ENCODE measurements at places on chromosomes 1 and 21.

DNA sequence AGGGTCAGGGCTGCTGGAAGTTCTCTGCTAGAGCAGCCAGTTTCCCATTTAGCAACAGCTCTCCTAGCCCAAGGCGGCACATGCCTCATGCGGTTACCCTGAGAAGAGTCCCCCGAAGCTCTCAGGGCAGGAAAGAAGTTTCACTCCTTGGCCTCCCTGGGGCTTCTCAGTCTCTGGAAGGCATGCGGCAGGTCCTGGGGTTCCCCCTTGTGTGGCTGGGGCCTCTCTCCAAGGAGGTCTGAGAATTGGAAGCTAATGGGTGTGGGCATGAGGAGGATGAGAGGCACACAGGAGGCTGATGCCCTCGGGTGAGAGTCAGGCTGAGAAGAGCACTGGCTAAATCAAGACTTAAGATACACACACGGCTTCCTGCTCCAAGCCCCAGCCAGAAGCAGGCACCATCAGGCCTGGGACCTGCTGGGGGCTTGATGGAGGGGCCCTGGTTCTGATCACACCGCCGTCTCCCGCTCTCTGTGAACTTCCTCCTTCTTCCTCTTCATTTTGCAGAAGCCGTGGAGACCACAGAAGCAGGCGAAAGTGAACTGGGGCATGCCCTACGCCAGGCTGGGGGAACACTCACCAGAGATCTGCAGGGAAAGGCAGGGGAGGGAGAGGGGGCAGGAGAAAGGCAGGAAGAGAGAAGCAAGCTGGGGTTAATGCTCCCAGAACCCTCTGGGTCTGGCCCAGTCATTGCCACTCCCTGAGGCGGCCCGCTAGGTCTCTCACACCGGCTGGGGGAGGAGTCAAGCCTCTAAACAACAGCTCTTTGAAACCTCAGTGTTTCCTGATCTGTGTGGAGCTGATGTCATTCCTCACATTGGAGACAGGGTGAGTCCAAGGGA, 15.1 kb downstream of the BLACAT1 start:
- peak; percentile 33 for DNase-seq

DNA sequence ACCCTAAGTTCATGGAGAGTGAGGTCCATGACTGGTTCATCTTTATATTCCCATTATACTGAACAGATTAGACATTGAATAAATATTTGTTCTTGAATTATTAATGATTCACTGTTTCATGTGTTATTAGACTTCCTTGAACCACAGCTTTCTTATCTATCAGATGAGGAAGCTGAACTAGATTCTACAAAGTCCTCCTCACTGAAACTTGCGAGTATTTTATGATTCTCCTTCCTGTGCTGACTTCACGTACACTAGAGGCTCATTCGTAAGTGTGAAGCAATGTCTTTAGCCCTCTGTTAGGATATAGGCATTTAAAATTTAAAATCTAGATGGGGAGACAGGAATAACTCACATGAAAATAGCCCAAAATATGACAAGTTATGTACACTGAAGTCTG, 95.6 kb upstream of the IRF2BP2 start:
- no peak for DNase-seq

GRCh38 chr21:35010447-35010846, 38.7 kb downstream of the RUNX1 start:
- no peak for DNase-seq

- DNase-seq = no peak
Measured at GRCh38 chr1:48602349-48602748, 130.3 kb upstream of the SPATA6 start.

GRCh38 chr1:43536196-43536863, 5.6 kb downstream of the PTPRF start:
- no peak for DNase-seq

DNA sequence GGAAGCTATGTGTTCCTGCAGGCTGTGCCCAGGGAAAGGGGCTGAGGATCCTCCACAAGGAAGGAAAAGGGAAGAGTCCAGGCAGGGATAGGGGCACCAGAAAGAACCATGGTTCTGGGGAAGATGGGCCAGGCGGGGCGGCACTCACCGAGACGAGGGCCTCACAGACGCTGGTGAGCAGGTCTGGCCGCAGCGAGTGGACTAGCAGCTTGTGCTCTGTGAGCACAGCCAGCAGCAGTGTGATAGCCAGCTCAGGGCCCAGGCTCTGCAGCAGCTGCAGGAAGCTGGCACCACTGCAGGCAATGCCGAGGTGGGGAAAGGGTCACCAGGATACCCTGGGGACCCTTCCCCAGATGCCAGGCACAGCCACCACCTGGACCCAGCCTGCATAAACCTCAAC, 5.8 kb downstream of the DENND4B start:
- DNase-seq = no peak

Measured in stimulated activated CD8-positive, alpha-beta memory T cell treated with anti-CD3 and anti-CD28 coated beads, Interleukin-2, amount 100 ng/mL, for 1 hour (primary cell).